Stomach (tissue), 19 donors: ENCODE measurements at places on chromosomes 5 and 9. TPM values are rescaled to one million over a fixed set of nuclear protein-coding genes. Genes with fewer than 3 reads are reported as not detected.

DNA sequence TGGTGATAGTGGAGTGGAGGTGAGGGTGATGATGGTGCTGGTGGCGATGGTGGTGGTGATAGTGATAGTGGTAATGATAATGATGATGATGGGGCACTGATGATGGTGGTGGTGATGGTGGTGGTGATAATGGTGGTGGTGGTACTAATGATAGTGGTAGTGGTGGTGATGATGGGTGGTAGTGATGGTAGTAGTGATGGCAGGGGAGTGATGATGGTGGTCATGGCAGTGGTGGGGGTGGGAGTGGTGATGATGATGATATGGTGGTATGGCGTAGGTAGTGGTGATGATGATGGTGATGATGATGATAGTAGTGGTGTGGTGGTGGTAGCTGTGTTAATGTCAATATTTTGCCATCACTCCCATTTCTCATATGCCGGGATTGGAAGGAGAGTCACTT lies 44.5 kb upstream of the ORM1 start:
- no peak for DNase-seq
- H3K36me3 ChIP-seq, result no peaks in the 10 kb centered on the region
- H3K4me3 ChIP-seq, result no peak overlapping the region
- no peaks in the 10 kb centered on the region for H3K4me1 ChIP-seq
- H3K27me3 ChIP-seq, result no peaks in the 10 kb centered on the region

GRCh38 chr5:16690243-16690852 lies 73.6 kb upstream of the RETREG1 start:
- H3K27ac ChIP-seq, result no peak overlapping the region
- H3K27me3 ChIP-seq, result no peaks in the 10 kb centered on the region
- H3K4me1 ChIP-seq, result no peaks in the 10 kb centered on the region
- DNase-seq, result no peak

GRCh38 chr5:42390115-42390514 lies 33.1 kb upstream of the GHR start:
- H3K4me3 ChIP-seq, result no peak overlapping the region
- no peaks in the 10 kb centered on the region for H3K27me3 ChIP-seq
- H3K36me3 ChIP-seq, result no peaks in the 10 kb centered on the region
- DNase-seq, result no peak
- H3K27ac ChIP-seq, result no peak overlapping the region
- no peaks in the 10 kb centered on the region for H3K4me1 ChIP-seq

DNA sequence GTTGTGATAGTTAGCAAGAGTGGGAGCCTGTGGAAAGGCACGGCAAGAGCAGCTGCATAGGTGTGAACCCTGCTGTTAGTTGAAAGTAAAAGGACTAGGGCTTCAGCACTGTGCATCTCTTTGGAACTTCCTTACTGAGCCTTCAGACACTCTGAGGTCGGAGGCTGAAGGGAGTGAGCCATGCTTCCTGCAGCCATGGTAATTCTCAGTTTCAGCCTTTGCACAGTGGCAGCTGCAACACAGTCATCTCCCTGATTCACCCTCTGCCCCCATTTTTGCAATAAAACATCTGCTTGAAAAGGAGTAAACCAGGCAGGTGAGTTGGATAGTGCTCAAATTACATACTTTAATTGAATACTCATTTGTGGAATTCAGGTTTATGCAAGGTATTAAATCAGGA lies 6.5 kb upstream of the TLE4 start:
- H3K4me3 ChIP-seq, result no peak overlapping the region
- H3K27ac ChIP-seq, result no peak overlapping the region
- H3K4me1 ChIP-seq, result peaks cover 6% of the 10 kb centered on the region
- H3K36me3 ChIP-seq, result no peaks in the 10 kb centered on the region
- no peak for DNase-seq

- H3K4me3 ChIP-seq, result no peak overlapping the region
- DNase-seq, result no peak
- no peaks in the 10 kb centered on the region for H3K4me1 ChIP-seq
- H3K27me3 ChIP-seq, result no peaks in the 10 kb centered on the region
- no peak overlapping the region for H3K27ac ChIP-seq
- no peaks in the 10 kb centered on the region for H3K36me3 ChIP-seq
These were observed 31.0 kb upstream of the FSTL4 start for GRCh38 chr5:133643365-133643764.

GRCh38 chr9:93357649-93358048 lies 93.8 kb upstream of the FAM120A start:
- H3K4me3 ChIP-seq, result no peak overlapping the region
- H3K27me3 ChIP-seq, result no peaks in the 10 kb centered on the region
- no peaks in the 10 kb centered on the region for H3K36me3 ChIP-seq

DNA sequence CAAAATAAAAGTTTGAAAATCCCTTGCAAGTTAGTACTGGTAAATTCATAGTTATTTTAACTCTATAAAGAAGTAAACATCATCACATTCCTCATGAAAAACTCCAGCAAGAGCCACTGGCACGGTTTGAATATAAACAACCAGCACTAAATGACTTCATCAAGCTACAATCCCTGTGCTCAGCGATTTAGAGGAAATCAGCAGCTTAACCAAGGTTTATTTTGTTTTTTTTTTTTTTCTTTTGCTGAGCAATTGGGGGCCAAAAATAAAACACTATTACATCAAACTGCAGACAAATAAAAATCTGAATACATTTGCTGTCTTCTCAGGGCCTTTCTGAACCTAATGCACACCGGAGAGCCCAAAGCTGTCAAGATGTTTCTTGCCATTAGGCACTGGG lies 106.2 kb upstream of the SLC24A2 start:
- peak; percentile 43 for DNase-seq
- no peak overlapping the region for H3K4me3 ChIP-seq
- no peaks in the 10 kb centered on the region for H3K27me3 ChIP-seq
- no peaks in the 10 kb centered on the region for H3K36me3 ChIP-seq
- H3K27ac ChIP-seq, result no peak overlapping the region

- no peak for DNase-seq
- no peaks in the 10 kb centered on the region for H3K4me1 ChIP-seq
- no peak overlapping the region for H3K27ac ChIP-seq
- H3K27me3 ChIP-seq, result no peaks in the 10 kb centered on the region
- H3K4me3 ChIP-seq, result no peak overlapping the region
- no peaks in the 10 kb centered on the region for H3K36me3 ChIP-seq
These were observed 66.7 kb upstream of the CAST start for GRCh38 chr5:96595300-96596090.

DNA sequence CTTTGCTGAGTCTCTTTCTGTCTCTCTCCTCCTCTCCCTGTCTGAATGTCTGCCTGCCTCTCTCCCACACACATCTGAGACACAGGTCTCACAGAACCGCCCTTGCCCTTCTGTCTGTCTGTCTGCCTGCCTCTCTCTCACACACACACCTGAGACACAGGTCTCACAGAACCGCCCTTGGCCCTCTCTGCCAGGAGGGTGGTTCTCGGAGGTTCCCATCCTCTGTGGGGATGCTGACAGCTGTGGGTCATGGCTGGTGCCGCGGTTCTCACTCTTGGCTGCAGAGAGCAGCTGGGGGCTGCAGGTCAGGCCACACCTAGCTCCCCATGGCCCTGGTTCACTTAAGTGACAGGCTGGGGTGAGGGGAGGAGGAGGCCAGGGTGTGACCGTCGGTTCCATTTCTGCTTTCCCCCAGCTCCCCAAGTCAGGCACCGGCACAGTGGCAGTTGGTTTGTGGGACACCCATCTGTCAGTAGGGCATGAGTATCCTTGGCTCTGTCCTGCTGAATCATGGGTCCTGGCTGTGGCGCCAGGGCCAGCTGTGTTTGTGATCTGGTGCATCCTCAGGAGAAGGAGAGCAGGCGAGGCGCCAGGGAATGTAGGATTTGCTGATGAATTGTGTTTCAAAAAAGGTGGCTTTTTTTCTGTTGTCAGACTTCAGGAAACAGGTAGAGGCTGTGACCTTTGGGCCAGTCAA lies 42.3 kb upstream of the CLPTM1L start:
- peaks cover 67% of the 10 kb centered on the region for H3K27me3 ChIP-seq
- peaks cover 23% of the 10 kb centered on the region for H3K4me1 ChIP-seq
- H3K4me3 ChIP-seq, result no peak overlapping the region
- no peak overlapping the region for H3K27ac ChIP-seq
- H3K36me3 ChIP-seq, result no peaks in the 10 kb centered on the region
- no peak for DNase-seq

Gene NEUROG1
- total RNA-seq, result not detected

DNA sequence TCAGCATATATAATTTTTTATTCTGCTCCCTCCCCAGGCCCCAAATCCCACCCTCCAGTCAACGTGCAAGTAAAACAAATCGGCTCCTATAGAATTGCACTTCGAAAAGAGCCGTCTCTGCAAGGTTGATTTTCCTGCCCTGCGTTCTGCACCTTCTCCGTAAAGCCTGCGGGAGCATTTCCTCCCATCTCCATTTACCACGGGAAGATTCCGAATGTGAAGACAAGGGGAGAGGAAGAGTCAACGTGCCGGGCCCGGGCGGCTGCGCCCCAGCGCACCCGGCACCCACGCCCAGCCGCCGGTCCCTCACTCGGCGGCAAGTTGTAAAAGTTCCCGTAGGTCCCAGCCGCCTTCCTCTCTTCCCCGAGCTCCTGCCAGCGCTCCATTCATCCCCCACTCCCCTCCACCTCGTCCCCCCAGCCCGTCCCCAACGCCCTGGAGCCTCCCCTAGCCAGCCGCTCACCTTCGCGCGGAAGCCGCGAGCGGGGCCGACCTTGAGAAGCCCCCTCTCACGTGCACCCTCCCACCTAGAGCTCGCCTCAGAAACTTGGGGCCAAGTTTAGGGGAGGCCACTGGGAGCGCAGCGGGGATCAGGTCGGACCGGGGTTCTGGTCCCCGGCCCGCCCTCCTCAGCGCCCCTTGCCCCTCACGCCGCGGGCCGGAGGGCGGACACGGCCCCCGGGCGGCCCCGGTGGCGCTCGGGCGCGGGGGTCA lies 431 bp downstream of the BNC2 start:
- no peaks in the 10 kb centered on the region for H3K36me3 ChIP-seq
- DNase-seq, result peak; percentile 58
- H3K27ac ChIP-seq, result peak overlapping the region; percentile 72
- H3K27me3 ChIP-seq, result no peaks in the 10 kb centered on the region
- H3K4me3 ChIP-seq, result peak overlapping the region; percentile 69

Gene FOXD1
- not detected for total RNA-seq

- peak overlapping the region; percentile 67 for H3K27ac ChIP-seq
- peaks cover 29% of the 10 kb centered on the region for H3K4me1 ChIP-seq
- no peak overlapping the region for H3K4me3 ChIP-seq
- H3K36me3 ChIP-seq, result no peaks in the 10 kb centered on the region
- H3K27me3 ChIP-seq, result no peaks in the 10 kb centered on the region
- peak; percentile 74 for DNase-seq
These were observed 137.4 kb upstream of the ABCA1 start for GRCh38 chr9:105065098-105066088.

- H3K27ac ChIP-seq, result no peak overlapping the region
- no peaks in the 10 kb centered on the region for H3K4me1 ChIP-seq
- no peaks in the 10 kb centered on the region for H3K27me3 ChIP-seq
These were observed 262.5 kb upstream of the TAS2R1 start for GRCh38 chr5:9892696-9893095.

- no peak overlapping the region for H3K27ac ChIP-seq
- H3K4me1 ChIP-seq, result peaks cover 1% of the 10 kb centered on the region
- no peaks in the 10 kb centered on the region for H3K36me3 ChIP-seq
These were observed 107.3 kb upstream of the DAPK1 start for GRCh38 chr9:87390361-87390760.

Gene SPATA31A1
- not detected for total RNA-seq

DNA sequence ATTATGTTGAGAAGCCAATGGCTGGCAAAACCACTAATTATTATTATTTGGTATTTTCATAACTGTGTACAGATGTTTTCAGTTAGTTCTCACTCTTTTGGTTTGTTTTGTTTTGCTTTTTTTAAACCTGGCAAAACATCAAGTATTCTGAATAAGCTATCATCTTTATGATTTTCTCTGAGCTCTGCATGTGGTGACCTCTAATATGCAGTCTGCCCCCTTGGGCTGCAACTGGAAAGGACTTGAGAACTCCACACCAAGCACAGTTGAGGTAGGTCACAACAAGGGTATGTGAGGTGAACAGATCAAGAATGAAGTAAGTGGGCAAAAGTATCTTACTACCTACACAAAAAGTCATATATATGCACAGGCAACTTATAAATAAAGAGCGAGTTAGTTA lies 202.2 kb downstream of the NFIB start:
- peaks cover 10% of the 10 kb centered on the region for H3K36me3 ChIP-seq
- no peak overlapping the region for H3K4me3 ChIP-seq
- no peaks in the 10 kb centered on the region for H3K27me3 ChIP-seq
- peaks cover 4% of the 10 kb centered on the region for H3K4me1 ChIP-seq
- no peak overlapping the region for H3K27ac ChIP-seq

GRCh38 chr5:134594797-134595457 lies 37.7 kb downstream of the SAR1B start:
- H3K27ac ChIP-seq, result no peak overlapping the region
- H3K4me1 ChIP-seq, result no peaks in the 10 kb centered on the region
- H3K27me3 ChIP-seq, result no peaks in the 10 kb centered on the region
- DNase-seq, result no peak
- H3K36me3 ChIP-seq, result no peaks in the 10 kb centered on the region
- no peak overlapping the region for H3K4me3 ChIP-seq

Gene SLC6A3
- not detected for total RNA-seq

DNA sequence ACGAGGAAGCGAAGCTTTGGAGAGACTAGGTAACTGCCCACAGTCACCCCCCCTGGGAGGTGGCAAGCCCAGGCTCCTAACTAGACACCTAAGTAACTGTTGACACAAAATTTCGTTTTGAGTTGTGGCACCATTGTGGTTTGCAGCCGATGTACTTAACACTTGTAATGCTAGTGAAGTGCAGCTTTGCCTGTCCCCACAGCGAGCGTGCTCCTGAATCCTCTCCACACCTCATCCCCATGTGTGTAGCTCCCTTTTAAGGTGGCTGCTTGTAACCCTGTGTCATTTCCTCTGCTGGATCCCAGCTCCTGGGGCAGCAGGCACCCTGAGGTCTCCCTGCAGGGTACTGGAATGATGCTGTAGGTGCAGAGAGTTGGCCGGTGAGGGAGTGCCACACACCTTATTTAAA lies 114.9 kb downstream of the TRIO start:
- no peaks in the 10 kb centered on the region for H3K27me3 ChIP-seq
- H3K27ac ChIP-seq, result no peak overlapping the region
- DNase-seq, result no peak
- no peaks in the 10 kb centered on the region for H3K36me3 ChIP-seq
- H3K4me1 ChIP-seq, result peaks cover 5% of the 10 kb centered on the region

GRCh38 chr9:87513880-87514535 lies 16.3 kb downstream of the DAPK1 start:
- no peaks in the 10 kb centered on the region for H3K27me3 ChIP-seq
- H3K27ac ChIP-seq, result no peak overlapping the region
- H3K36me3 ChIP-seq, result peaks cover 3% of the 10 kb centered on the region
- no peak for DNase-seq

DNA sequence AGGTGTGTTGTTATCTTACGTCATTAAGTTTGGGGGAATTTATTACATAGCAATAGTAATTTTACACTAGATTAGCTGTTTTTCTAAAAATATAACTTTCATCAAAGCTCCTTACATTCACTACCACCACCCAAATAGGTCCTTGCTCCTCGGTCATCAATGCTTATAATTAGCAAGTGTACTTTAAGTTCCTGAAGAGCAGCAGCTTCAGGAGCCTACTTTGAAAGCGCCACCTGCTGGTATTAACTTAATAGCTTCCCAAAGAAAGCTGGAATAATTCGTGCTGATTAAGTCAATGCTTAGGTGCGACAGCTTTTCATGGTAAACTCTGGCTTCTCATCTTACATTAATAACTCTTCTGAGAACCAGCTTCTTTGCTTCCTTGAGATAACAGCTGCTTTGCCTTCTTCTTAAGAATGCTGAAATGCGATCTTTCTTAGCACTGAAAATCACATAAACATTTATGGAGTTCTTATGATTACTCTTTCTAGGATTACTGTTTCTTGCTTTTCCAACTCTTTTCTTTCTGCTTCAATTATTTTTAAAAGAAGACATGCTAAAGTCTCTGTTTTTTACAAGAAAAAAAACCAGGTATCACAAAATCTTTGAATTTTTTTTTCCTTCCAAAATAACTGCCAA lies 10.0 kb upstream of the C5 start:
- peak; percentile 81 for DNase-seq
- H3K36me3 ChIP-seq, result peaks cover 4% of the 10 kb centered on the region
- H3K27me3 ChIP-seq, result no peaks in the 10 kb centered on the region
- no peak overlapping the region for H3K27ac ChIP-seq

Gene PCDHB3
- total RNA-seq, result not detected
